Left forelimb (tissue), 1 donor: ENCODE measurements at places on chromosomes 3 and 15.

DNA sequence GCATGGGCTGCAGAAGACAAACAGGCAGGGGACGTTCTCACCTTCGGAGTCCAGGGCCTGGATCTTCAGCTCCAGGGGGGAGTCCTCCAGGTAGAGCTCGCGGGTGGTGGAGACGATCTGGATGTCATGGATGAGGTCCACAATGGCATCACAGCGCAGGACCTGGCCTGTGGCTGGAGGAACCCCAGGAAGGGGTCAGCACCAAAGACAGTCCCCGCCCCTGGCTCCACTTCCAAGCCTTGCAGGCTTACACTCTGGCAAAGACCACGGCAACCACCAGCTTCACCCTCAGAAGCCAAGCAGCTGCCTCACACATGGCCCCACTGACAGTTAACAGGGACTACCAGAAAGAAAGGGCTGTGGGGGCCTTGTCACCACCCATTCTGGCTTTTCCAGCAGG, 22.8 kb downstream of the NUP210 start:
- DNase-seq: no peak

DNA sequence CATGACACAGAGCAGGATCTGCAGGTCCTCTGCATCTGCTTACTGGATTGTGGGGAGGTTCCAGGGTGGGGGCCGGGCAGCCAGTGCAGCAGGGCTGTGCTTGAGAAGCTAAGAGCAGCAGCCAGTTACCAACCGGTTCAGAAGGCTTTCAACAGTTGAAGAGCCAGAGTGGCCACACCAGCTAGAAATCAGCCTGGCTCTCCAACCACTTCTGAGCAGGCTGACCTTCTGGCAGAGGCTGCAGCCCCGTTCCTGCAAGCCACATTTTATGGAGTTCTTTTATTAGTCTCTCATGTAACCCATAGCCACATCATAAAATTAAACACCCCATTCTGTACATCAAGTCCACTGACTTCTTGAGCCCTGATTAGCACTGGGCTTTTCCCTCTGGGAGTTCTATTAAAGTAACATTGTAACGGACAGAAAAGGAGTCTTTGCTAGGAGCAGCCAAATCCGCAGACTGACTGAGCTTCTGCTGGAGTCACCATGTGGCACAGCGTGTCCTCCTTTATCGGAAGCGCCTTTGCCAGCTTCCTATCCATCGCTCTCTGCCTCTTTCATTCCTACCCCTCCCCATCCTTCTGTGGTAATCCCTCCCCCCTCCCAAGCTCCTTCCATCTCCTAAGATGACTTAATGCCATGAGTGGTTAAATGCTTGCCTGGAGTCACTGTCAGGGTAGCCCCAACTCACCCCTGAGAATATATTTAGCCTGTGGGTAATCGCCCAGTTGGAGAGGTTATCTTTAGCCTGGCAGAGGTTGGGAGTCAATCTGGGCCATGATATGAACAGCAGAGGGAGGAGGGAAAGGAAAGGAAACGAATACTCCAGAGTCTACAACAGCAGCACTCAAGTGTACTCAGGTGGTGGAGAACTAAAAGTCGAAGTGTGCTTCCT, 138.5 kb upstream of the HES1 start:
- DNase-seq: no peak

DNA sequence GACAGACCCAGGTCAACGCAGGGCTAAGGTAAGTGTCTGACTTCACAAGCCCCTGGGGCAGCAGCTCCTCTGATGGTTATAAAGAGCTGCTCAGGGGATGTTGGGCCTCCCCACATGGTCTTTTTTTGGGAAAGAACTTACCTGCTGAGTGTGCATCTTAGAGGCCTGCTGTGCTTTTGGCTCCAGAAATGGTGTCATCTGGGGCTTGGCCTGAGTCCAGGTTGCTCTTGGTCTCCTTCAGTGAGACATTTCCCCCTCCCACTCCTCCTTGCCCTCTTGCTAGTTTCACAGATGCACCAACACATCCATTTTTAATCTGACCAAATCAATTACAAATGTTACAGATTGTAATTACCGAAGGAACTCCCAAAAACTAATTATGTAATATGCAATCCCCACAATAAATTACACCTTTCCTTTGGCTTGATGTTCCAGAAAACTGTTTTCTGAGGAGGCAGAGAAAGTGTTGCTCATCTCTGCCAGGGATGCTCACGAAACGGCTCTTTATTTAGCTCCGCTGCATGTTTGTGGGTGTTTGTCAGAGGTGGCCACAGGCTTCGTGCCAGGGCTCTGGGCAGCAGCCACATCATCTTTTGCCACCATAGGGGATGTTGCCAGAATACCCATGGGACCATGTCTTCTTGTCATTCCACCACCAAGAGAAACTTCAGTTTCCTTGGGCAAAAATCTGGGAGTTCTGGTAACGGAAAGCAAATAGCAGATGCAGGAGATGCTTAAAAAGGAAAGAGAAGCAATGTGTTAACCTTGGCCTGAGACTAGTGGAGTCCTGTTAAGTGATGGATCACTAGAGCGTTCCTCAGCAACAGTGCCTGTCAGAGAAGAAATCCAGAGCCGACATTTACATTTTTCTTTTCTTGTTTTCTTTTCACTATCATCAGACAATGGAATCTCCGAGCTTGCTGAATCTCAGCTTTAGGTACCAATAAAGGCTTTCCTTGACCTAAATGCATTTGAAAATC, 799.9 kb downstream of the AGBL1 start:
- DNase-seq: no peak

DNA sequence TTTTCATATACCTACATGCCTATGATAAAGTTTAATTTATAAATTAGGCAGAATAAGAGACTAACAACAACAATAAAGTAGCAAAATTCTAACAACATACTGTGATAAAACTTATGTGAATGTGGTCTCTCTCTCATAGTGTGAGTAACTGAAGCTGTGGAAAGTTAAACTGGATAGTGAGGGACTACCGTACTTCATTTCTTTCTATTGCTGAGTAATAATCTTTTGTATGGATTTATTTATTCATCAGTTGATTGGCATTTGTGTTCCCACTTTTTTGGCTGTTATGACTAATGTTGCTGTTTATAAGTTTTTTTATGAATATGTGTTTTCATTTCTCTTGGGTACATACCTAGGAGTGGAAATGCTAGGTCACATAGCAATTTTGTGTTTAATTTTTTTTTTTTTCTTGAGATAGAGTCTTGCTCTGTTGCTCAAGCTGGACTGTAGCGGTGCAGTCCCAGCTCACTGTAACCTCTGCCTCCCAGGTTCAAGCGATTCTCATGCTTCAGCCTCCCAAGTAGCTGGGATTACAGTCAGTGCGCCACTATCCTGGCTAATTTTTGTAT, 41.0 kb downstream of the RNF111 start:
- no peak for DNase-seq

DNA sequence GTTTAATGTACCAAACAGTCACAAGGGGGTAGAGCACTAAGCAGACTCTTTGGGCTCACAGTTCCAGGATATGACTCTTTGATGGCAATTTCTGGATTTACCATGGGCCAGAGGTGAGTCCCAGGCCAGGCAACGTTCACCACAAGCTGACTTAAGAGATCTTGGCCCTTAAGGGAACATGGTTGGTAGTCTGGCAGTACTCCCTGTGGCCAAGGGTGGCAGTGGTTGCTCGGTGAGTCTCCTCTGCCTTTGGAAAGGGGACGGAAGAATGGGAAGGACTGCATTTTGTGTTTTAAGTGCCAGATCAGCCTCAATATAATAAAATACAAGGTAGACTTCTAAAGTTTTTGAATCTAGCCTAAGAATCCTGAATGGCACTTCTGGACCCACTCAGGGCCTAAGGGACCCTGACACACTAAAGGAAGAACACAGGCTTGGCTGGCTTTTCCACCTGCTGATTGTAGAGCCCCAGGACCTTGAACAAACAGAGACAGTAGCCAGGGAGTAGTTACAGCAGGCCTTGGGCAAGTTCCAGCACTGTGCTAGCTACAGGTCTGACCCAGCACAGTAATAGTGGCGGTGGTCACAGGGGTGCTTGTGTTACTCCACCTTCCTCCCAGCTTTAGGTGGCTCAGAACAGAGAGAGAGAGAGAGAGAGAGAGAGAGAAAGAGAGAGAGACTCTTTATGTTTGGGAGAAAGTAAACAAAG, 730.7 kb upstream of the ALCAM start:
- no peak for DNase-seq

DNA sequence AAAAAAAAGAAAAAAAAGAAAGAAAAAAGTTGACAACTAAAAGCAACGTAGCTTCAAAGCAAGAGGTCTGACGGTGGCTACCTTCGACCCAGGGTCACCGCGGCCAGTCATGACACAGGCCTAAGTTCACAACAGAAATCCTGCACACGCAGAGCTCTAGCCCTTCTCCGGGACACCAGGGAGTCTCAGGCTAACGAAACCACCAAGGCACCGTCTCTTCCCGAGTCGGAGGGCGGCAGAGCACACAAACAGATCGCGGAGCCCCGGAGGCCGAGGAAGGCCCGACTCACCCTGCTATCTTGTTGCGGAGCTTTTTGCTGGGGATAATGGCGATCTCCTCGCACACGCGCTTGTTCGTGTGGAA, 584 bp downstream of the RPS17 start:
- DNase-seq: no peak

- no peak for DNase-seq
Observed at GRCh38 chr3:39109086-39109485, 1.6 kb downstream of the TTC21A start.

DNA sequence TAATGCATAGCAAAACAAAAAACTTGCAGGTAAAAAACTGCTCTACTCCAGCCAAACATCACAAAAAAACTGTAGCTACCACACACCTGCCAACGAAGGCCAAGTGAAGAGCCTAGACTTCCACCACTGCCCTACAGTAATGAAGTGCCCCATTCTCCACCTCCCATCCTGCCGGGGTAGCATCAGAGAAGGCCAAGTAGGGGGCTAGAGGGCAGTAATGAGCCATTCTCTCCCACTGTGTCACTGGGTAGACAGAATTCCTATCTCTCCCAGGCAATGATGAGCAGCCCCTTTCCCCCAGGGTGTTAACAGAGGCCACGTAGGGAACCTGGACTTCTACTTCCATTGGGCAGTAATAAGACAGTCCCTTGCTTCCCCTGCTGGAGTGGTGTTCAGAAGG, 9.5 kb downstream of the SEC22C start:
- DNase-seq: no peak

DNA sequence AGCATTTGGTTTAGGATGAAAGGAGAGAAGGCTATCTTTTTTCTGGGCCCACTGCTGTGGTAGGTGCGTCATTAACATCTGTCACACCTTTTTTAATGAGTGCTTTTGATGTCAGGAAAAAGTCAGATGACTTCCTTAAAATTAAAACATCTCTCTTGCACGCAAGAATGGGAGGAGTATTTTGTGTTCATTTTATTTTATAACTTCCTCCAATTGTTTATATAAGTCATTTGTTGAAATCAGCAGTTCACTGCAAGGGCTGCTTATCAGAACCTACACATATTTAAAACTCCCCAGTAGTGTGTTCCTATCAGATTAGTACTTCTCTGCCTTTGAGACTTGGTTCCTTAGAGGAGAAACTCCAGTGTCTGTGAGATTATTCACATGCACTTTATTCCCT, 143.8 kb downstream of the NEO1 start:
- DNase-seq: no peak

DNA sequence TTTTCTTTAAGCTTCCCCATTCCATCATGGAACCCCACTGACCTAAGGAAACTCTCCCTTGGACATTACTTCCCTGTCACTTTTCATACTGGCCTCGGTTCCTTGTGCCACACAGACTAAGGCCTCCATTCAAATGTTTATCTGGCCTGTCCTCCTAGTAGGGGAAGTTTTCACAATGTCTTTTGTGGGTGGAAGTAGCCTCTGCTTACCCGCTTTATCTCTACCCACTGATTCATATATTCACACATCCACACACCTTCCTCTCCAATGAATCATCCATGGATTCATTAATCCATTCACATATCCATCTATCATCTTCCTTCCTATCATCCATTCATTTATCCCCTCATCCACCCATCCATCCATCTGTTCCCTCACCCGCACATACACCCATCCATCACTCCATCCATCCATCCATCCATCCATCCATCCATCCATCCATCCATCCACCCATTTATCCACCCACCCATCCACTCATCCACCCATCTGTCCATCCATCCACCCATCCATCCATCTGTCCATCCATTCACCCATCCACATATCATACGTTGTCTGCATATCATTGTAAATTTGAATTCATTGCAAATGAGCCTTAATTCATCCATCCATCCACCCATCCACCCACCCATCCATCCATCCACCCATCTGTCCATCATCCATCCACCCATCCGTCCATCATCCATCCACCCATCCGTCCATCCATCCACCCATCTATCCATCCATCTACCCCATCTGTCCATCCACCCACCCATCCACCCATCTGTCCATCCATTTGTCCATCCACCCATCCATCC, 49.1 kb downstream of the IQSEC1 start:
- no peak for DNase-seq

DNA sequence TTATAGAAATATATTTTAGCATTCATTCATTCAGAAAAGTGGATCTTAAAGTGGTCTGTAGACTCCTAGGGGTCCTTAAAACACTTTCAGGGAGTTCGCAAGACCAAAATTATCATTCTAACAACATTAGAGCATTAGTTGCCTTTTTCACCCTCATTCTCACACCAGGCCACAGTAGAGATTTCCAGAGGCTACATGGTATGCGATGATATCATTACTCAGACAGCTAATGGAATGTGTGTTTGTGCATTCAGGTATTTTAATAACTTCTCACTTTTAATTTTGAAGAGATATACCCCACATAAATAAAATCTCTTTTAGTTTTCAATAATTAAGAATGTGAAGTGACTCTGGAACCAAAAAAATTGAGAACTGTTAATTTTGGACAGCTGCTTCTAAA, 206.9 kb downstream of the NSUN3 start:
- no peak for DNase-seq

GRCh38 chr3:33957176-33957575, 158.7 kb downstream of the PDCD6IP start:
- DNase-seq: no peak

DNA sequence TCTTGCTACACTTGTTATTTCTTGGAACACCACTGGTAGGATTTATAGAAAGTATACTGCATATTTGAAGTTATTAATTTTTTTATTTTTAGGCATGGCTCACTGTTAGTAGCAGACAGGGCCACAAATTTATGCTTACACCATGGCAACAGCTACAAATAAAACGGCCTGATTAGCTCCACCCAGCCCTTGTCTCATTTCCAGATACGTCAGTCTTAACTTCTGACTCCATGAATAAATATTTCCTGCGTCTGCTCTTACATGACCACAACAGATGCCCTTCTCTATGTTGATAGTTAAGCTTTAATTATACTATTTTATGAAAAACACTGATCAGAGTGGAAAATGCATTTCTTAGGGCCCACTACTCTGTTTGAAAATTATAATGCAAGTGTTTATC, 62.3 kb upstream of the CPOX start:
- DNase-seq: no peak

GRCh38 chr3:152199102-152199840, 69.5 kb upstream of the MBNL1 start:
- no peak for DNase-seq
